Stimulated activated CD8-positive, alpha-beta memory T cell treated with anti-CD3 and anti-CD28 coated beads, Interleukin-15, amount 100 ng/mL, for 4 hours (primary cell): ENCODE measurements at places on chromosomes 12 and 14.

DNA sequence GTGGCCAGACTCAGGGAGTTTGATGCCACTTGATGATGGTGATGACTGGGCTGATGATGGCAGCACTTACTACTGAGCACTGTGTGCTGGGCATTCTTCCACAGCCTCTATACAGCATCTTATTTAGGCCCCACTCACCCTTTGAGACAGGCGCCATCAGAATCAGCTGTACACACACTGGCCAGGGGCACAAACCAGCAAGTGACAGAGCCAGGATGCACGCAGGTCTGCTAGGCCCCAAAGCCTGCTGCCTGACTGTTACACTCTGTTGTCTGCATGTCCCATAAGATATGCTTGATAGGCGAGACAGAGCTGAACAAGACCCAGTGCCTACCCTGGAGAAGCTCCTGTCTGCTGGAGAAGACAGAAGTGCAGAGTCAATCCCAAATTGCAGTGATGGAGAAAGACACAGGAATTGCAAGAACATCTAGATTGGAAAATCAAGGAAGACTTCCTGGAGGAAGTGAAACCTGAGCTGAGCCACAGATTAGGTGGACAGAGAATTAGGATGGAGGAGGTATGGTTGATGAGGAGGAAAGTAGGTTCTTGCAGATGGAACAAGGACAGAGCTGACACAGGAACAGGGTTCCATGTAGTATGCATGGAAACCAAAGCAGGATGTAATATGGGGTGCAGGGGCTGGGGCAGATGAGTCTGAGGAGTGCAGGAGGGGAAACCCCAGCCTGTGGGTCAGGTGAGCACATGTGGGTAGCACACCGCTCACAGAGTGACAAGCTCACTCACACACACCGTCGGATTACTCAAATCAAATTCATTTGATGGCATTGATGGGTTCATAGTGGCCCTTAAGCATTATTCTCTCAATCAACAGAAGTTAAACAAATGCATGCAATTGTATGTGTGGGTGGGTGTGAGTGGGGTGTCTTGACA is 117.3 kb downstream of the BEGAIN start:
- DNase-seq, result no peak

DNA sequence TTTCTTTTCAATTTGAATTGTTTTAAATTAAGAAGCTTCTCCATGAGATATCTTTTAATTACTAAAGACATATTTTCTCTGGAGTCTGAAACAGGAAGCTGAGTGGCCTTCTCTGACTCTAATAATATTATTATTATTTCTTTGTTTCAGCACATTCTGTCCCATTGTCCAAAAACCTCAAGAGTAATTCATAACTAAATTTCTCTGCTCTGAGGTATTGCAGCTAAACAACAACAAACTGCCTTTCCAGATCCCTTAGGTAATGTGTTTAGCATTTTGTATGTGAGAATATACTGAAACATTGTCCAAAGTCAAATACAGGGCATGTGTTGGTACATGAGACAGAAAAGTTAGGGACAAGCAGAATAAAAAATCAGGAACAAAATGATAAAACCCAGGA is 199.0 kb upstream of the FAR2 start:
- DNase-seq, result no peak

DNA sequence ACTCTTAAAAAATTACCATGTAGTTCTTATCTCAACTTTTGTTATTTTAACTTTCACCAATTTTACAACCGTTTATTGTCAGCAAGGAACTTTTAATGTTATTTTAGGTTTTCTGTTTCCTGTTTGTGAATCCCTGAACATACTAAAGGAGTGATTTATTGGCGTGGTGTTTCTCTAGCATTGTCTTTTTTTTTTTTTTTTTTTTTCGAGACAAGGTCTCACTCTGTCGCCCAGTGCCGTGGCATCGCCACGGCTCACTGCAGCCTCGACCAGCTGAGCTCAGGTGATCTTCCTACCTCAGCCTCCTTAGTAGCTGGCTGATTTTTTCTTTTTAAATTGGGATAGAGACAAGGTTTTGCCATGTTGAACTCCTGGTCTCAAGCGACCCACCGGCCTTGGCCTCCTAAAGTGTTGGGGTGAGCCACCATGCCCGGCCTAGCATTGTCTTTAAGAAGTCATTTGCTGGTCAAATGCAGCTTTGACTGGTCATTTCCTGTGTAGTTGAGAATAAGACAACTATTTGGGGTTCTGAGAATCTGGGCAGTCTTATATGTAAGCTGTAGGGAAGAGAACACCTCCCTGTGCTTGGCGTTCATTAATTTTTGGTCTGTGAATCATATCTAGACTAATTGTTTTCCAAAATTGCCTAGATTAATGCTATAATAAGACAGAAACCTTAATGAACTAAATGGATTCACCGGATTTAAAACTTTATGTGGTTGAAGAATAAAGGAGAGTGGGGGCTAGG is 2.1 kb downstream of the WASHC4 start:
- DNase-seq, result no peak

DNA sequence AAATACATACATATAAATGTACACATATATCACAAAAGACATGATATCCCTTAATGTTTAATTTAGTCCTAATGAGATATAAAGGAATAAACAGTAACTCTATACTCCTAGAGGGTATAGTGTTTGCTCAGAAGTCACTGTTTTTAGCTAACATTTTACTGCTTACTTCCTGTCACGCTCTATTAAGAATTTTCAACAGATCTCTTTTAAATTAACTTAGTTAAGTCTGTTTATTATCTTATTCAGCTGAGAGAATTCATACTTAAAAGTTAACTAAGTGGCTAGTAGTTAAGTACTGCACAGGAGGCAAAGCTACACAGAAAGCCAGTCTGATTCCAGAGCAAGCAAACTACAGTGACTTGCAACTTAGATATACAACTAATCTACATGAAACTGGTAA is 39.9 kb downstream of the GXYLT1 start:
- no peak for DNase-seq

DNA sequence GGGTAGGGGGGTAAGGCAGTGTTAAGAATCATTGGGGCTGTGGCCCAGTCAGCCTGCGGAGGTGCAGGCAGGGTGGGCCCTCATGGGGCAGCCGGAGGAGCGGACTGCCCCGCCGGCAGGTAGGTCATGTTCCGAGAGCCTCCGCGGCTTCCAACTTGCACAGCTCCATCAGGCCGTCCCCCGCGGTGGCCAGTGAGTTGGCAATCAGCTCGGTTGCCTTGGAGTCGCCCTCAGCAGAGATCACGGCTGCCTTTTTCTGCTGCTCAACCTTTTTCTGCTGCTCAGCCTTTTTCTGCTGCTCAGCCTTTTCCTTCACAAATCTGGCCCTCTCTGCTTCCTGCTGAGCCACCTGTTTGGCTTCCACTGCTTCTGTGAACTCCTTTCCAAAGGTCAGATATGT is 41.1 kb upstream of the CSRNP2 start:
- no peak for DNase-seq

DNA sequence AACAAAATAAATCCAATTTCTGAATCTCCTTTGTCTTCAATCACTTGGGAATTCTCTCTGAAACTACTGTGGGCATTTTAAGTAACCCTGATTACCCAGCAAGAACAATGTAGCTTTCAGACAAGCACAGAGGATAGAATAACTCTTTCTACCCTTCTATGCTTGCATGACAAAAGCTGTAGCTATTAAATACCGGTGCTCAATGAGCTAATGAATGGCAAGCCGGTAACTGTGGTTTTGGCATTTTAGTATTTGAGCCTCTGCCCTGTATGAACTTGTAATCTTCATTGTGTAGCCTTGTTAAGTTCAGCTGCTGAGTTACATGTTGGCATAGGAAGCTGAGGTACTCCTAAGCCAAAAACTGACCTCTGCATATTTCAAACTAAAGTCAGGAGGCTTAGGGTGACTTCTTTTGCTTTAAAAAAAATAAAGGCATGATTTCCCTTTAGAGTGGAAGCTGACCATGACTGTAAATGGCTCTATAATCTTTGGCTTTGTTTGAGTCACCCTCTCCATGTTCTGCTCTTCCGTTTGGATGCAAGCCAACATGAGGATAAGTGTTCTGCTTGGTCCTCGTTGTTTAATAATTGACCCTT is 171.0 kb upstream of the HIF1A start:
- DNase-seq, result no peak

DNA sequence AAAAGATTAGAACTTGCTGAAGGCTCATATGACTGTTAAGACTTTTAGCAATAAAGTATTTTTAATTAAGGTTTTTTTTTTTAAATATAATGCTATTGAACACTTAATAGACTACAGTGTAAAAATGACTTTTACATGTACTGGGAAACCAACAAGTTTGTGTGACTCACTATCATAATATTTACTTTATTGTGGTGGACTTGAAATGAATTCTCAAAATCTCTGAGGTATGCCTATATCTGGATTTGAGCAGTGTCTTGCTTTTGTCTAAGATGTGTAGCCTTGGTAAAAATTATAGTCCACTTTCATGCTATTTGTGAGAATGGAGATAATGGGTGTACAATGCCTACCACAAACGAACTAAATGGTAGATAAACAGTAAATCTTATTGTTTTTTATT is 33.9 kb upstream of the NAV3 start:
- no peak for DNase-seq

DNA sequence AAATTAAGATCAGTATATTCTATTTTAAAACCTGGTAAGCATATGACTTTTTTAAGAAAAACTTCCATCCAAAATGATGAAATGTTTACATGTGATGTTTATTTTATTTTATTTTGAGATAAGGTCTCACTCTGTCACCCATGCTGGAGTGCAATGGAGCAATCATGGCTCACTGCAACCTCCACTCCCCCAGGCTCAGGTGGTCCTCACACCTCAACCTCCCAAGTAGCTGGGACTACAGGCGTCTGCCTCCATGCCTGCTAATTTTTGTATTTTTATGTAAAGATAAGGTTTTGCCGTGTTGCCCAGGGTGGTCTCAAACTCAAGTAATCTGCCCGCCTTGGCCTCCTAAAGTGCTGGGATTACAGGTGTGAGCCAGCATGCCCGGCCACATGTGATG is 141.8 kb downstream of the ZFP36L1 start:
- no peak for DNase-seq

GRCh38 chr12:46831335-46832129 is 5.7 kb upstream of the SLC38A4 start:
- no peak for DNase-seq

DNA sequence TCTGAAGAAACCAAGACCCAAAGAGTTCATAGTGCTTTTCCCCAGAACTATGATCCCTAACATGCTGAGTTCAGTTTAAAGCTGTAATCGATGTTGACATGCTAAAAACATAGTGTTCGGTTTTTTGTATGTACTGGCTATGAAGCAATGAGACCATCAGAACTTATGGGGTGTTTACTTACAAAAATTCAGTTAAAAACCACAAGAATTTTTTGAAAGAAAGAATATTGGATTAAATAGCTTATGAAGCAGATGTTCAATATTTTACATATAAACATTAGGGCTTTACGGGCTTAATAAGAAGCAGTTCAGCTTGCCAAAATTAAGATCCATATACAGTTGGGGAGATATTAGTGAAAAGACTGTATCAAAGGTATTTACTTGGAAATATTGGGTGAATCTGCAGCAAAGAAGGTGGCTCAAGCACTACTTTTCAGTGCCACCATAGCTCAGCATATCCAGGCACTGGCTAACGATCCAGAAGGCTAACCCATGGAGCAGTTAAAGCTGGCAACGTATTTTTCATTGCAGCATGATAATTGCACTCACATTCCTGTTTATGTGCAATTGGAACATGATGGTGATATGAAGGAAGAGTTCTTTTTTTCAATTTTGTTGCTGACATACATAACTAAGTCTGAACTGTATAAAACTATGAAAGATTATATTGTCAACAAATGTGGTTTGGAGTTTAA is 125.9 kb downstream of the EFCAB11 start:
- DNase-seq, result no peak

GRCh38 chr14:77270361-77271112 is 469 bp downstream of the NGB start:
- DNase-seq, result no peak

DNA sequence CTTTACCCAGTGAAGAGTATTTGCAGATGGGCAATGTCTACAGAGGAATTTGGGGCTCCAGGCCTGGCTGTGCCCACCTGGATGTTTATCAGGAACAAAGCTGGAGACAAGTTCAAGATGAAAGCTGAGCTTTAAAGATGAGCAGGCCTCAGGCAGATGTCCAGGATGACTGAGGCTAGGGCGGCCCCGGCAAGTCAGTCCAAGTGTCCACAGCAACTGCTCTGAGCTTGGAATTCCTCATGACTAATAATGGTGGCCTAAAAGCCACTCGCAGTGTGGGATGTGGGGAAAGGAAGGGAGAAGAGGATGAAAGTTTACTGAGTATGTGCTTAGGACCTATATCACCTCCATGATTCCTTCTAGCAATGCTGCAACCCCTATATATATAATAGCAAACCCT is 128.2 kb upstream of the NOS1 start:
- DNase-seq, result no peak

- DNase-seq, result no peak
These were observed 50.5 kb upstream of the RAP1B start for GRCh38 chr12:68559984-68560850.

DNA sequence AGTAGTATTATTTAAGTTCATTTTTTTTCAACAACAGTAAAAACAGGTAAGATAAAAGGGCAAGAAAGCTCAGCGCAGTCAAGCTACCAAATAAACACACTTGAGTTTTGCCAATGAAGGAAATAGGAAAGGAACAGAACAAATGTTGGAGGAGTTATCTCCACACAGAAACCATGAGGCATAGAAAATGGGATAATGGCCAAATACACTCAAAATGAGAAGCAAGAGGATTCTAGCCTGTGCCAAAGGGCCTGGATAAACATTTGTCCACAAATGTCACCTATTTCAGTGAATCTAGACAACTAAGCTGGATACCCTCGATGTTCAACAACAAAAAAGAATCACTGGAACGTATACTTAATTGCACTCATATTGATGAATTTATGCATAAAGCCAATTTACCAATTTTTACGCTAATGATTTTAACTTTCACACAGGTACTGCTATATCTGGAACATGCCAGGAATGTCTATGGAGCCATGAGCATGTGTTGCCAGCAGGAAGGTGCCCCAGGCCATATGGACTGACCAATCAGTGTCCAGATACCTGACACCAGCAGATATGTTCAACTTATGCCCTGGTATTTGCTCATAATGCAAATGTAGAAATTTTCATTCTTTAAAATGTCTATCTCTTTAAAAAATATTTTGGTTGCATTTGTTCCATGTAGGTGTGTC is 21.1 kb downstream of the ST8SIA1 start:
- no peak for DNase-seq

DNA sequence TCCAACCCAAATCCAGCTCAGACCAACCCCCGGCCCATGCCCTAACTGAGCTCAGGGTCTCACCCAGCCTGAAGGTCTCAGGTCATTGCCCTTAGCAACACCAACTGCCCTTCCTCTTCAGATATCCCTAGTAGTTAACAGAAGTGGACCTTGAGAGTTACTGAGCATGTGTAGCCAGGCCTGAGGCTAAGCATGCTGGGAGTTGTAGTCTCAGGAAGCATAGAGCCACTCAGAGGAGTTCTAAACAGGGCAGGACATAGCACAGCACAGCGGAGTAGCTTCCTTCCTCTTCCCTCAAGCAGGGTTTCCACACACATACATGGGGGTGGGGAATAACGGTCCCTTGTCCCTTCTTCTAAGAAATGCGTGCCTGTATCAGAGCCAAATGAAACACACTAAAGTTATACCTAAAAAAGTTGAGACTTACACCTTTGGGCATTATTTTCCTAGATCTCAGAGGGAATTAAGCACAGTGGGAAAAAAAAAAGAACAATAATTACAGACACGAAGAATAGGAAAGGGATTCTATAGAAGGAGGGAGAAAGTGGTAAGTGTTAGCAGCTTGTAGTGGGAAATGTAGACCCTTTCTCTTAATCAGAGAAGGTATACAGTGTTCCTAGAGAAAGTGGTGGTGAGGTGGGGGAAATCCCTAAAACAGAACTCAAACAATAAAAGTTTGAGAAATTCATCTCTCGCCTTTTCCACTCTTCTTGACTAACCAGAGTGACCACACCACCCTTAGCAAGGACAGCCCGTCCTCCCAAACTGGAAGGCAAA is 4.4 kb downstream of the KMT2D start:
- DNase-seq, result no peak
